ENCODE measurements at places on chromosomes 2 and 18.

- no peak for DNase-seq
These were observed 104.7 kb upstream of the ARHGAP28 start for GRCh38 chr18:6624661-6625311.

GRCh38 chr2:219576505-219577388 lies 4.6 kb downstream of the INHA start:
- peak; percentile 27 for DNase-seq

- DNase-seq: no peak
These were observed 307.1 kb downstream of the GRB14 start for GRCh38 chr2:164314148-164314547.

DNA sequence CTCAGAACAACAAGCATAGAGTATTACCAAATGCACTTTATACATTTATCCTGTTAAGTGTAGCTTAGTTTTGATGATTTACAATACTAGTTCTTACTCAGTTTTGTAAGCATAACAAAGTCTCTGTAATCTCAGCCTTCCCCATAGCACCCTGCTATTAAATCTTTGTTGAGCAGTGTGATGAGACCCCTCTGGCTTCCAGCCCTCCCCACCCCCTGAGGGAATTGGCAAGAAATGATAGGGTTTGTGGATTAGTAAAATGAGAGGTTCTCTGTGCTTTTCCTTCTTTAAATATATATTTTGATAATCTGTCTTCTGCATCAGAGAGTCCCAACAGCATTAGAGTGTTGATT lies 37.2 kb downstream of the ZNF521 start:
- no peak for DNase-seq

DNA sequence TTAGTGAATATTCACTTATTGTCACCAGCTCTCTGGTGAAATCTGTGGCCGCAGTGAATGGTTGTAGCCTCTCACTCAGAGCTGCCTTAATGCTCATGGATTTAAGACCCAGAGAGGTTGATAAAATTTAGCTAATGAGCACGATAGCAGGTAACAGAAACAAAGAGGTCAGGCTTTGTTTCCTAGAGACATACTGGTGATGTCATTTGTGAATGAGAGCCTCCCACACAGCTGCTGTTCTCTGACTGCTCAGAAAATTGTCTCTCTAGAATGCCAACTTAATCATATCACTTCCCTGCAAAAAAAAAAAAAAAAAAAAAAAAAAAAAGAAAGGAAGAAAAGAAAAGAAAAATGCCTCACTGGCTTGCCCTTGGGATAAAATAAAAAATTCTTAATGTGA lies 411.7 kb upstream of the MYT1L start:
- DNase-seq: peak; percentile 54

GRCh38 chr2:117691595-117691994 lies 122.9 kb upstream of the DDX18 start:
- no peak for DNase-seq

DNA sequence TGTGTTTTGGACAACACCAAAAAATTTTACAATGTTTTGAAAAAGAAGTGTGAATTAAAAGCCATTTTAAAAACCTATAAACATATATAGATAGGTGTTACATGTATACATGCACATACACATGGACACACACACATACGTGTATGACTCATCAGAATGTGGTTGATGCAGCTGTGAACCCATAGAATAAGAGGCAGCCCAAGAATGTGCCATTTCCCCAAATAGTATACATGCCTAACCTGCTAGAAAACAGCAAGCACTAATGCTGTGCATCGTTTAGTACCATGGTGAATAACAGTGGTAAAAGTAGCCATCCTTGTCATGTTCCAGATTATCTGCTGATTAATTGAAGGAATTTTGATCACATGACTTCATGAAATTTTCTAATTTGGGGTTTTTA lies 149.0 kb downstream of the DSEL start:
- no peak for DNase-seq

DNA sequence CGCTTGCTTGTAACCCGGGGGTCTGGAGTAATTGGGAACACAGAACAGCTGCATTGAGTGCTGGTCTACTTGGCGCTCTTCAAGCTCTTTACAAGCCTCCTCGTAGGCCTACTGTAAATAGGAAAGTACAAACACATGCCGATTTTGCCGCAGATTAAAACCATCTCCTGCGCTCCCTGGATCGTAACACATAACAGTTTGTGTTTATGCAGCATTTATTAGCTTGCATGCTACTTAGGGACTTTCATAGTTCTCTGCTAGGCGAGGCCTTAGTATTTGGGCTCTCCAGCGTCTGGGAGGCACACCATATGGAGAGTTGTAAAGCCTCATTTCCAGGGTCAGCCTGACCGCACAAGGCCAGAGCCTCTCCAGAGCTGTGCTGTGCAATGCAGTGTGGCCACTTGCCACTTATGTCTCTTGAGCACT lies 84.0 kb upstream of the HAAO start:
- no peak for DNase-seq

DNA sequence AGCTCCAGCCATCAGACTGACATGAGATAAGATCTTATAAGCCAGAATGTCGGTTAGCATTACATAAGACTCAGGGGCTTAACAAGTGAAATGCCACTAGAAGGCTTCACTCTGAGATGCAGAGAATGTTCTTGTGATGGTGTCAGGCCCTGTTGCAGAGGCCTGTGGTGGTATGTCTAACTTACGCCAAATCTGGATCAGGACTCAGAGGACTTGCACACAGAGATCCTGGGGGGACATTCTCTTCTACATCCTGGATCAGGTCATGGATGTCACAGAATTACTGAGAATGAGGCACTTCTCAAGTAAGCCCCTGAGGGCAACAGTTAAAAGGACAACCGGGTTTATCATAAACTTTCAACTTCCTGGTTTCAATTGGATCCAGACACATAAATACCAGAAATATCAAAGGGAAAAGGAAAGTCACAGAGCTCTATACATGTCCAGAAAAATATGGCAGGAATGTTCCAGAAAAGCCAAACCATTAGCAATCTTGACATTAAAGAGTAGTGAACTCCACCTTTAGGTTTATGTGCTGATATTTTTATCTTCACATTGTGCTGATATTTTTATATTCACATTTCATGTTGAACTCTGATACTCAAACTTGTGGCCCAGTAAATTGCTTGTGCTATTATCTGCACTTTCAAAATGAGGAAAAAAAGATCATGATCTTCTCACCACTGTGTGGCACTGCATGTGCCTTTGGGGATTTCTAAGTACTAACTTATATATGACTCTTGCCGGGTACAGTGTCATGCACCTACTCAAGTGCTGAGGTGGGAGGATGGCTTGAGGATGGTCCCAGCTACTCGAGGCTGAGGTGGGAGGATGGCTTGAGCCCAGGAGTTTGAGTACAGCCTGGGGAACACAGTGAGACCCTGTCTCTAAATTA lies 137.5 kb upstream of the RNF152 start:
- no peak for DNase-seq

DNA sequence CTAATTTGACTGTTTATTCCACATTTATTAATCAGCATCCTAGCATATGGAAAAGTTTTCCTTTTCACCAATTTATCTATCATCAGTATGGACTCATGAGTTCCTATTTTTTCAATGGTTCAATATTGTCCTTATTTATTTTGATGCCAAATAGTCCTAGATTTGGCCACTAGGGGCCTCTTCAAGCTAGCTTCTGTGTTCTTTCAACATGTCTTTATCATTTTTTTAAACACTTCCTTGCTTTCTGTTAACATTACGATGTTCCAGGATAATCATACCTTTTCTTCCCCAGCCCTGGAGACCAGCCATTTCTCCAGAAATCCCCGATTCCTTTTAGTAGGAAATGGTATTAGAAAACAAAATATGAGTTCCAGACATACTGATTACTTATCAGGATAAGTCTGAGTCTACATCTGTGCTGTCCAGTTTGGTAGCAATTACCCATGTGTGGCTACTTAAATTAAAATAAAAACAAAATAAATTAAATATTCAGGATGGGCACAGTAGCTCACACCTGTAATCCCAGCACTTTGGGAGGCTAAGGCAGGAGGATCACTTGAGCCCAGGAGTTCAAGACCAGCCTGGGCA lies 70.6 kb downstream of the RPE start:
- DNase-seq: no peak

DNA sequence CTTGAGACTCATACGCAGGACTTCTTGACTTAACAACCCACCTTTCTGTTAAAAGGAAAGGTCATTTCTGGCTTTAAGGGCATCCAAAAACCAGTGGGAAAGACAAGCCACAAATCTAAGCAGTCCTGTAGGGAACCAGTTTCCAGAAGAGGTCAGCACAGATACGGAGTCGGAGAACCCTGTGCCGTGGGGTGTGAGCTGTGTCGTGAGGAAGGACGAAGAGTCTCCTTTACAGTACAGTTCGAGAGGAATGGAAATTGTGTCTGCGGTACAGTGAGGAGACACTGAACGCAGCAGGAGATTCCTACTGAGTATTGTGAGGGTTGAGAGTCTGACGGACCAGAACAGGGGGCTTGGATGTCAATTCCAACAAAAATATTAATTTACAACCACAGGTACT lies 17.7 kb downstream of the SLC30A3 start:
- DNase-seq: no peak

GRCh38 chr2:109382226-109382895 lies 231.4 kb downstream of the SEPTIN10 start:
- no peak for DNase-seq

- DNase-seq: no peak
These were observed 13.7 kb downstream of the HYCC2 start for GRCh38 chr2:201057715-201058248.

DNA sequence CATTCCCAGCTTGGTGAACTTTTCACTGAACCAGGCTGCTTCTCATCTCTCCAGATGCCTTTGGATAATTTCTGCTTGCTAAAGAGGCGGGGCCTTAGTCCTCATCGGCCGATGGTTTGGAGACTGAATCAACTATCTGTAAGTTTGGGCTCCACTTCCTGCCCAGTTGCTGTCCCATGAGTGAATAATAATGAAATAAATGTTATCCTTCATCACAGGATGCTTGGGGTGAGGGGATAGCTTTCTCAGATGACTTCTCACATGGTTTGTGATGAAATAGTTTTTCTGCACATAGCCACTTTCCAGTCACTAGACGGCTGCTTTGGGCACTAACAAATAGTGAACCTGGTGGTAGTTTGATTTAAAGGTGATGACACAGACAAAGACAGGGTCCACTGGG lies 376.6 kb upstream of the TRIB2 start:
- DNase-seq: no peak

- no peak for DNase-seq
These were observed 93.1 kb downstream of the MBP start for GRCh38 chr18:77039196-77040130.

Measured in NCI-H2171 (cell line).